GM23248 (cell line): ENCODE measurements at places on chromosomes 12 and 14. TPM values are rescaled to one million over a fixed set of nuclear protein-coding genes. Genes with fewer than 3 reads are reported as not detected.

DNA sequence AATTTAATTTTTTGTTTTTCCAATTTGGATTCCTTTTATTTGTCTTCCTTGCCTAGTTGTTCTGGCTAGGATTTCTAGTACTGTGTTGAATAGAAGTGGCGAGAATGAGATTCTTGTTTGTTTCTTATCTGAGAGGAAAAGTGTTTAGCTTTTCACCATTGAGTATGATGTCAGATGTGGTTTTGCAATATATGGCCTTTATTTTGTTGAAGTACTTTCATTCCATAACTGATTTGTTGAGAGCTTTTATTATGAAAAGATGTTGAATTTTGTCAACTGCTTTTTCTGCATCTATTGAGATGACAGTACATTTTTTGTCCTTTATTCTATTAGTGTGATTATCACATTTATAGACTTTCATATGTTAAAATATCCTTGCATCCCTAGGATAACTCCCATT lies 462.0 kb downstream of the CCDC91 start:
- no peak for DNase-seq
- no peak overlapping the region for H3K27ac ChIP-seq
- H3K36me3 ChIP-seq, result no peaks in the 10 kb centered on the region

- DNase-seq, result peak; percentile 73
- peaks cover 39% of the 10 kb centered on the region for H3K36me3 ChIP-seq
- peak overlapping the region; percentile 57 for H3K27ac ChIP-seq
- peaks cover 18% of the 10 kb centered on the region for H3K4me1 ChIP-seq
These were observed 18.6 kb downstream of the DDX24 start for GRCh38 chr14:94062344-94062940.

GRCh38 chr14:22572562-22573058 lies 16.4 kb downstream of the DAD1 start:
- H3K4me1 ChIP-seq, result peaks cover 31% of the 10 kb centered on the region
- no peak overlapping the region for H3K4me3 ChIP-seq
- no peaks in the 10 kb centered on the region for H3K27me3 ChIP-seq
- peaks cover 27% of the 10 kb centered on the region for H3K36me3 ChIP-seq
- peak; percentile 76 for DNase-seq

- no peaks in the 10 kb centered on the region for H3K36me3 ChIP-seq
- no peak overlapping the region for H3K4me3 ChIP-seq
- no peaks in the 10 kb centered on the region for H3K27me3 ChIP-seq
- DNase-seq, result no peak
- H3K4me1 ChIP-seq, result peaks cover 4% of the 10 kb centered on the region; the same call in 1 of the 2 replicates
These were observed 41.8 kb upstream of the CORO1C start for GRCh38 chr12:108772891-108773797.

- no peak for DNase-seq
- no peak overlapping the region for H3K4me3 ChIP-seq
- no peak overlapping the region for H3K27ac ChIP-seq
These were observed 391.3 kb upstream of the FOXG1 start for GRCh38 chr14:28375295-28375694.

DNA sequence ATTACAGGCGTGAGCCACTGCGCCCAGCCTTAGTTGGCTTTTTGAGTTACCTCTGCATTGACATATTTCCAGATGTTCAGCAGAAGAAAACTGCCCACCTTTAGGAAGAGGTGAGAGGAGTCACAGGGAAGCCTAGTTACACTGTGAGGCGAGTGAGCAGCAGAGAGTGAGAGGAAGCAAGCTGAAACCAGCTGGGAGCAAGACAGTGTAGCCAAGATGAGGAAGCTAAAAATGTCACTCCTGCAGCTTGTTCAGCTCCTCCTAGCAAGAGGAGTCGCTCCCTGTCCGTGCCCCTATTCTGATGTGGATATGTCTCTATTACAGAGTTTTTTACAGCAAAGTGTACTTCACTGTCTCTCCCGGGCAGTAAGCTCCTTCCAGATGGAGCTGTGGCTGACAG lies 127.6 kb downstream of the GXYLT1 start:
- no peaks in the 10 kb centered on the region for H3K27me3 ChIP-seq
- H3K36me3 ChIP-seq, result no peaks in the 10 kb centered on the region
- H3K27ac ChIP-seq, result no peak overlapping the region
- DNase-seq, result no peak

- no peak overlapping the region for H3K27ac ChIP-seq
- no peak overlapping the region for H3K4me3 ChIP-seq
- H3K27me3 ChIP-seq, result no peaks in the 10 kb centered on the region
- H3K4me1 ChIP-seq, result no peaks in the 10 kb centered on the region
- no peaks in the 10 kb centered on the region for H3K36me3 ChIP-seq
These were observed 1170.7 kb downstream of the BCL11B start for GRCh38 chr14:98101323-98101722.

GRCh38 chr12:67784831-67785230 lies 136.3 kb downstream of the DYRK2 start:
- DNase-seq, result no peak
- no peaks in the 10 kb centered on the region for H3K36me3 ChIP-seq
- H3K4me3 ChIP-seq, result no peak overlapping the region
- H3K4me1 ChIP-seq, result no peaks in the 10 kb centered on the region; the same call in 1 of the 2 replicates
- H3K27me3 ChIP-seq, result no peaks in the 10 kb centered on the region
- no peak overlapping the region for H3K27ac ChIP-seq

DNA sequence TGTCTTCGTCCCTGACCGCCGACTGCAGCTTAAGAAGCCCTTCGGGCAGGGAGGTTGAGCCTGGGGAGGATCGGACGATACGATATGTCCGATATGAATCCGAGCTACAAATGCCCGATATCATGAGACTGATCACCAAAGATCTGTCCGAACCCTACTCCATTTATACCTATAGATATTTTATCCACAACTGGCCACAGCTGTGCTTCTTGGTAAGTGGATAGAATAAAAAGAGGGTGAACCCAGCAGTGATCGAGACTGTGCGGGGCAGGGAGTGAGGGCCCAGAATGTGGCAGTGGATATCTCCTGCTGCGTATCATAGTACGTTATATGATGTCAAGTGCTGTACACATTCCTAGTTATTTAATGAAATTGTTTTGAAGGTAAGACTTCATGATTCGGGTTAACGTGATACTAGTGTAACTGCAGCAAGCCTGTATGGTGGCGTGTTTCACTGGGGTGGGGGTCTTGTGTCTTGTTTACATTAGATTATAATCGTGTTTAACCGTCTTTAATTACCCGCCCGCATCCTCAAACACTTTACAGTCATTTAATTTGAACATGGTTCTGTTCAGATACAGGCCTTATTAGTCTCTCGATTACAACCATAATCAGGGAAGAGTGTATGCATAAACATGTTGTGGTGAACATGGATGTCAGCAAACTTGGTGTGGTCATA lies 1.3 kb downstream of the NAA30 start:
- peak; percentile 10 for DNase-seq
- H3K4me1 ChIP-seq, result peaks cover 33% of the 10 kb centered on the region
- H3K4me3 ChIP-seq, result peak overlapping the region; percentile 82
- H3K27ac ChIP-seq, result peak overlapping the region; percentile 55; the same call in 1 of the 2 replicates
- 0 out of 2 replicates have a peak, but pooled peaks cover 1% of the 10 kb centered on the region for H3K36me3 ChIP-seq
- H3K27me3 ChIP-seq, result no peaks in the 10 kb centered on the region

Gene NINJ2
- 5.2 and 5.9 TPM in 2 replicates for total RNA-seq

DNA sequence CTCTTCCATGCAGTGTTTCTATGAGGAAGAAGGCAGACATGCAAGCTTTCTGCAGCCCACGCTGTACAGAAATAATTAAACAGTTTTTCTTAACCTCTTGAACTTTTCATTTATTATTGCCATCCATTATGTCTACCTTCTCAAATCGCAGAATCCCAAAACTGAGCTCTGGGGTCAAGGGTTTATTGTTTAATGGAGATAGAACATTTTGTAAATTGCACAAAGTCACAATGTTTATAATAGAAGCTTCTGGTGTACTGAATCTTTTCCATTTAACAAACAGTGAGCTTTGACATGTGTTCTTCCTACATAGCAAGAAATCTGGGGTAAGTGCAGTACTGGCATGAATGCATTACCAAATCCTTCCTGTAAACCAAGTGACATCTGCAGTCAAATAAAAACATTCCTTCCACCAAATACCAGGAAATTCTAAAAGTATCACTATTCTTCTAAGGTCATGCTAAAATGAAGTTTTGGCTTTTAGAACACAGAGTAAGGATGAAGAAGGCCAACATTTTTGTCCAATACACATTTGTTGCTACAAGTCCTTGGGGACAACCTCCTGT lies 385.3 kb upstream of the DDHD1 start:
- no peak overlapping the region for H3K27ac ChIP-seq
- no peak for DNase-seq
- H3K4me3 ChIP-seq, result no peak overlapping the region
- no peaks in the 10 kb centered on the region for H3K27me3 ChIP-seq
- no peaks in the 10 kb centered on the region for H3K36me3 ChIP-seq

Gene SLC2A3
- 72.5 and 73.7 TPM in 2 replicates for total RNA-seq
